H9 (cell line): ENCODE measurements at places on chromosomes 1 and 21. TPM values are rescaled to one million over a fixed set of nuclear protein-coding genes. Genes with fewer than 3 reads are reported as not detected.

GRCh38 chr1:37338658-37339057 is 135.7 kb upstream of the ZC3H12A start:
- no peak for DNase-seq
- H3K36me3 ChIP-seq, result no peaks in the 10 kb centered on the region
- H3K27ac ChIP-seq, result no peak overlapping the region
- no peaks in the 10 kb centered on the region; the same call in 1 of the 2 replicates for H3K4me1 ChIP-seq
- no peaks in the 10 kb centered on the region for H3K27me3 ChIP-seq
- H3K4me3 ChIP-seq, result no peak overlapping the region

DNA sequence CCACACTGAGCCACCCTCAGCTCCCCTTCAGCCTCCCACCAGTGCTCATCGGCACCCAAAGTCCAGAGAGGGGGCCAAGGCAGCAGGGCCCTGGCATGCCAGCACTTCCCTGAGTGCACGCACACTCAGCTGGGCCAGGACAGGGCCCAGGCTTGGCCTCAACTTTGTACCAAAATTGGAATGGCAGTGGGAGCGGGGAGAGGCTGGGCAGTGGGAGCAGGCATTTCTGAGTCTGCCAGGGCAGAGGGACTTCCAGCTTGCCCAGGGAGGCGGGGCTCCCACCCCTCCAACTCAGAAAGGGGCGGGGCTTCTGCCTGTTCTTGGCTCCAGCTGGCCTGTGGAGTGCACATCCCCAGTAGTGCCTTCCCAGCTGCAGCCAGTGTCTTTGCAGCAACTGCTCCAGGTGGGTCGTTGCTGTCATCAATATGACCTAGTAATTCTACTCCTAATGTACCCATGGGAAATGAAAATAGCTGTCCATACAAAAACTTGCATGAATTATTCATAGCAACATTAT is 10.3 kb upstream of the SNX7 start:
- peak; percentile 84 for DNase-seq
- H3K27ac ChIP-seq, result no peak overlapping the region
- H3K27me3 ChIP-seq, result no peaks in the 10 kb centered on the region
- H3K36me3 ChIP-seq, result peaks cover 4% of the 10 kb centered on the region; the same call in 2 of the 3 replicates

DNA sequence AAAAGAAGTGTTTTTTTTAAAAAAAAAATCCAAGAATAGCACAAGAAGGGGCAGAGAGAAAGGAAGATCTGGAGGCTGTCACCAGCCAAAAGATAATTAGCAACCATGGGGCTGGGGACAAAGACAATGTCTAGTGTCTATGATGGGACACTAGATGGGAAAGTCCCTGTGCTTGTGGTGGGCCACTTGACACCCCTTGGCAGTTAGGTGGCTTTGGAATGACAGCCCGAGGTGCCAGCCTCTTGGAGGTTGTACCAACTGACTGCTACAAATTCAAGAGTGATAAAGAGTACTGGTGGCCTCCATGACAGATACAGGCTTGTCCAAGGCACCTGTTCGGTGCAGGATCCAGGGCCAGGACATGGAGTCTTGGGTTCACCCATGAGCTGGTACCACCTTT is 21.6 kb downstream of the ATP2B4 start:
- H3K4me3 ChIP-seq, result no peak overlapping the region
- DNase-seq, result no peak
- H3K36me3 ChIP-seq, result no peaks in the 10 kb centered on the region
- H3K27ac ChIP-seq, result no peak overlapping the region

- H3K36me3 ChIP-seq, result no peaks in the 10 kb centered on the region
- H3K4me3 ChIP-seq, result no peak overlapping the region
- peaks cover 13% of the 10 kb centered on the region; the same call in 1 of the 2 replicates for H3K4me1 ChIP-seq
- H3K27ac ChIP-seq, result no peak overlapping the region
- no peaks in the 10 kb centered on the region; the same call in 1 of the 2 replicates for H3K27me3 ChIP-seq
- no peak for DNase-seq
Observed at GRCh38 chr1:203558064-203558760, 64.3 kb downstream of the OPTC start.

GRCh38 chr1:36322041-36322785 is 1.2 kb downstream of the EVA1B start:
- no peak overlapping the region for H3K27ac ChIP-seq
- H3K36me3 ChIP-seq, result peaks cover 7% of the 10 kb centered on the region
- H3K4me1 ChIP-seq, result no peaks in the 10 kb centered on the region
- DNase-seq, result peak; percentile 58
- no peaks in the 10 kb centered on the region for H3K27me3 ChIP-seq
- peak overlapping the region; percentile 87 for H3K4me3 ChIP-seq

- no peak overlapping the region for H3K27ac ChIP-seq
- DNase-seq, result no peak
- H3K36me3 ChIP-seq, result peaks cover 8% of the 10 kb centered on the region
- no peak overlapping the region for H3K4me3 ChIP-seq
- no peaks in the 10 kb centered on the region for H3K27me3 ChIP-seq
Observed at GRCh38 chr1:1748686-1749321, 24.6 kb upstream of the CDK11A start.

DNA sequence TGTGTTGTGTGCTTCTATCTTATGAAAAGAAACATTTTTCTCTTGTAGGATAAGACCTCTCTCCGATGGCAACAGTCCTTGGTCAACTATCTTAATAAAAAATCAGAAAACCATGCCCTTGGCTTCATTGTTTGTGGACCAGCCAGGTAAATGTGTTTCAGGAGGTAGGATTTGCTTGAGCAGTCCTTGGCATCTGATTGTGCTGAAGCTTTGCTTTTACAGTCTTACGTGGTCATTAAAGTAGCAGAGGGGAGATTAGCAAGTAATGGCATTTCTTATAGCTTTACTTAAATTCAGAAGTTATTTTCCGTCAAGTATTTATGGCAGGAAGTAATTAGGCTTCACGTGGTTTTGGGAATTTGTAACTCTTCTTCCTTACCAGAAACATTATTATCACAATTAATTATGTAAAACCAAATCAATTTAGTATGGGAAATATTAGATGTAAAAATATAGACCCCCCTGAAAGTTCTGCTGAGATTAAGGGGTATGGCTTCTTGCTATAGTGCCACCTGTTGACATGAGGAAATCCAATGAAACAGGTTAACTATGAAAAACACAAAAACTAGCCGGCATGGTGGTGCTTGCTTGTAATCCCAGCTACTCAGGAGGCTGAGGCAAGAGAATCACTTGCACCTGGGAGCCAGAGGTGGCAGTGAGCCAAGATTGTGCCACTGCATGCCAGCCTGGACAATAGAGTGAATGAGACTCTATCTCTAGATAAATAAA is 49.0 kb downstream of the MAP3K21 start:
- H3K27me3 ChIP-seq, result no peaks in the 10 kb centered on the region
- H3K4me3 ChIP-seq, result no peak overlapping the region
- peaks cover 40% of the 10 kb centered on the region for H3K36me3 ChIP-seq
- no peak for DNase-seq
- H3K4me1 ChIP-seq, result peaks cover 2% of the 10 kb centered on the region; the same call in 1 of the 2 replicates

DNA sequence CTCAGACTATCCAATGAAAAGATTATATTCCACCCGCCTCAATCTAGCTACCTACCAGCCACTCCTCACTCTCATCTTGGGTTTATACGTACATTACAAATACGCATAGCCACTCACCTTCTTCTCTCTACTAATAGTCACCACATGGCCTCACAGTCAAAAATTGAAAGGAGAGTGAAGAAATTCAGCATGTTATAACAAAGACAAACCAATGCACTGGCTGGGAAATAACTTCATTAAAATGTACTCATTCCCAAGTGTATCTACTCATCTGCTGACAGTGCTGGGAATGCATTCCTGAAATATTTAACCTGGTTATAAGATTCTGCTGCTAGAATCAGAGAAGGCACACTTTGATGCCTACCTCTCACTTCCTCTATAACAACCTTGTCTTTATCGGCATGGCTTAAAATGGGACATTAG is 6.5 kb downstream of the ZNF644 start:
- H3K27me3 ChIP-seq, result no peaks in the 10 kb centered on the region
- H3K4me3 ChIP-seq, result no peak overlapping the region
- no peak overlapping the region for H3K27ac ChIP-seq
- DNase-seq, result no peak
- peaks cover 25% of the 10 kb centered on the region for H3K36me3 ChIP-seq

GRCh38 chr1:53376742-53377437 is 49.0 kb upstream of the LRP8 start:
- no peak overlapping the region for H3K27ac ChIP-seq
- H3K27me3 ChIP-seq, result no peaks in the 10 kb centered on the region; the same call in 1 of the 2 replicates
- no peaks in the 10 kb centered on the region for H3K36me3 ChIP-seq
- peak; percentile 36 for DNase-seq

GRCh38 chr1:111875640-111876039 is 113.8 kb downstream of the KCND3 start:
- no peaks in the 10 kb centered on the region for H3K27me3 ChIP-seq
- H3K36me3 ChIP-seq, result no peaks in the 10 kb centered on the region
- no peak overlapping the region for H3K4me3 ChIP-seq
- H3K27ac ChIP-seq, result no peak overlapping the region
- no peak for DNase-seq

DNA sequence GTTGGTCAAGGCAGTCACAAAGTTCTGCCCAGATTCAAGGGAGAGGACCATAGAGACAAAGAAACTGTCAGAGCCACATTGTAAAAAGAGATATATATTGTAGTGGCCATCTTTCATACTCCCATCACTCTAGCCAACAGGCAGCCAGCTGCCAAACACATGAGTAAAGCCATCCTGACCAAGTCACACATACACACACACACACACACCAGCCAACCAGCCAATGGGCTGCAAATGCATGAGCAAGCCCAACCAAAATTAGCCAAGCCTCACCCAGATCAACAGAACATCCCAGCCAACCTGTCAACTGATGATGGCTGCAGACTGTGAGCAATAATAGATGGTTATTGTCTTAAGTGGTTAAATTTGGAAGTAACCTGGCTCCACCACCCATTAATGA is 120.7 kb downstream of the SEC16B start:
- no peak overlapping the region for H3K4me3 ChIP-seq
- H3K4me1 ChIP-seq, result no peaks in the 10 kb centered on the region
- no peaks in the 10 kb centered on the region for H3K27me3 ChIP-seq
- no peak overlapping the region for H3K27ac ChIP-seq
- no peak for DNase-seq

DNA sequence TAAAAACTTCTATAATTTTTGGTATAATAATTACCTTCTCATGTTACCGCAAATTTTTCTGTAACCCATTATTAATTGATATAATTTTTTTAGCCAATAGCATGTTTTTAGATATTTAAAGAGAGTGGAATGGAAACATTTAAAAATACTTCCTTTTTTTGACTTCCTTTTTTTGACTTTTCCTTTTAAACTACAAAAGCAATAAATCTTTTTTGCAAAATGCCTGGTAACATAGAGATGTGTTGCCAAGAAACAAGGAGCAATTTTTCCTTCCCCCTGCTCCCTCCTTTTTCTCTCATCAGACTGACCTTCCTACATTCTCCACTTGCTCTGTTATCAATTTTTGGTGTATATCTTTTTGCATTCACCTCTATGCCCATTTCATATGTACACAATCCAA is 666.2 kb downstream of the ADGRL2 start:
- no peaks in the 10 kb centered on the region for H3K27me3 ChIP-seq
- H3K4me3 ChIP-seq, result no peak overlapping the region
- DNase-seq, result no peak
- H3K36me3 ChIP-seq, result no peaks in the 10 kb centered on the region
- no peak overlapping the region for H3K27ac ChIP-seq

DNA sequence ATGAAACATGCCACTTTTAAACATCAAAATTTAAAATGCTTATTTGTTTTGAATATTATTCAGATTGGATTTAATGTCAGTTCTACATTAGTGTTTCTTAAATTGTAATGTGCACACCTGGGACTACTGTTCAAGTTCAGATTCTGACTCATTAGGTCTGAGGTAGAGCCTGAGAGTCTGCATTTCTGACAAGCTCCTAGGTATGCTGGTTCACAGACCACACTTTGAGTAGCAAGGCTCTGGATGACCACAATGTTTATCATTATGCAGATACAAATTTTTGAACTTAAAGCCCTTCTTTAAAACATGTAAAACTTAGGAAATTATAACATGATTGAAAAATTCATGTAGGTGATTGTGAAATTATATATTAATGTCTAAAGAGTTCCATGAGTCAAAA is 40.2 kb downstream of the TTLL7 start:
- no peaks in the 10 kb centered on the region for H3K36me3 ChIP-seq
- H3K4me3 ChIP-seq, result no peak overlapping the region
- H3K27me3 ChIP-seq, result no peaks in the 10 kb centered on the region
- no peaks in the 10 kb centered on the region; the same call in 1 of the 2 replicates for H3K4me1 ChIP-seq
- no peak overlapping the region for H3K27ac ChIP-seq

DNA sequence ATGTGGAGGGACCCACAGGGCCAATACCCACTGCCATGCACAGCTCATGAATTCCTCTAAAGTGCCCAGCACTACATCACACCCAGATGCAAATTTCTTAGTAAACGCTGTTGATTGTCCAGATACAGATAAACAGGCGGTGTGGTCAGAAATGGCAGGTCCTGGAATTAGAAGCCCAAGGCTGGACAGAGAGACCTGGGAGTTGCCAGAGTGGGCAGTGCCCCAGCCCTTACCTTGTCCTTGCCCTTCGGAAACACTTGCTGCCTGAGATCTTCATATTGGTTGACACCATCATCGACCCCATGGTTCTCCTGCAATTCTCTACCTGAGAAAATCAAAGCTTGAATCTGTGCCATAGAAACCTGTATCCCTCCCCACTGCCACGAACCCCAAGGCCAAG is 149.3 kb upstream of the ETV3 start:
- H3K27ac ChIP-seq, result no peak overlapping the region
- no peaks in the 10 kb centered on the region for H3K4me1 ChIP-seq
- no peaks in the 10 kb centered on the region for H3K36me3 ChIP-seq
- DNase-seq, result peak; percentile 3

DNA sequence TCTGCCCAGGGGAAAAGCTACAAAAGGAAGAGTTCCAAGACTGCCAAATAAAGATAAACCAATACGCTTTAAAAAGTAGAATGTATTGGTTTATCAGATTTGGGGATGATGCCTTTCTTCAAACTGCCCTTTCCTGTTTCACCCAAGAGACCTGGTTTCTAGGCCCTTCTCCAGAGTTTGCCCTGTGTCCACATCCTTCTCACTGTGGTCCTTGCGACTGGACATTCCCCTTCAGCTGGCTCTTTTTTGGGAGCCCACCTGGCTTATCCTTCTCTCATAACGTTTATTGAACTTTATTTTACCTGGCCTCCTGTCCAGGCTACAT is 490 bp upstream of the CZIB start:
- H3K4me1 ChIP-seq, result 0 out of 2 replicates have a peak, but pooled peaks cover 3% of the 10 kb centered on the region
- H3K36me3 ChIP-seq, result peaks cover 13% of the 10 kb centered on the region
- H3K27ac ChIP-seq, result no peak overlapping the region
- DNase-seq, result no peak
- H3K4me3 ChIP-seq, result peak overlapping the region; percentile 88

DNA sequence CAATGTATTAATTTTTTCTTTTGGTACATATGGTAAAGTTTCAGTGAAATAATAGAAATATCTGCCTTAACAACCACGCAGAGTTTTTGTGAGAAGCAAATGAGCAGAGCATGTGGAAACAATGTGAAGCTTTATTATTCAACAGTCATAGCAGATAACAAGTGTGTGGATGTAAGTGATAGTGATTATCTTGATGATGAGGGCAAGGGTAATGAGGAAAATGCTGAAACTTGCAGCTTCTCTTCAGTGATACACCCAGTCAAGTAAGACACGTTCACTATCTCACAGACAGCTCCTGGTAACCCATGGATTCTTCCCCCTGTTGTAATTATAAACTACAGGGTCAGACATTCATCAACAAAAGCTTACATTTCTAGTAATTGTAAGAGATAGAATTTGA is 14.6 kb upstream of the OR2L5 start:
- no peaks in the 10 kb centered on the region for H3K4me1 ChIP-seq
- H3K27me3 ChIP-seq, result no peaks in the 10 kb centered on the region
- no peak overlapping the region for H3K4me3 ChIP-seq
- peaks cover 10% of the 10 kb centered on the region; the same call in 1 of the 2 replicates for H3K36me3 ChIP-seq
- no peak overlapping the region for H3K27ac ChIP-seq

MATN1 gene
- total RNA-seq, result not detected in 2 replicates

UBE2J2 gene
- 83.4 and 84.0 TPM in 2 replicates for total RNA-seq

FASLG gene
- total RNA-seq, result not detected in 2 replicates

TMEM240 gene
- 7.7 and 8.7 TPM in 2 replicates for total RNA-seq

TFF1 gene
- not detected in 2 replicates for total RNA-seq

CELA2B gene
- not detected in 2 replicates for total RNA-seq

KIAA0040 gene
- total RNA-seq, result 5.0 and 5.2 TPM in 2 replicates
